ENCODE measurements at places on chromosomes 7 and 10. TPM values are rescaled to one million over a fixed set of nuclear protein-coding genes. Genes with fewer than 3 reads are reported as not detected.
A peak's percentile ranks its signal among the peaks of the same experiment; 100 is the strongest.

Gene GHRHR
- not detected for total RNA-seq

Gene CNPY1
- not detected for total RNA-seq

Gene MNX1
- total RNA-seq = not detected

Gene GSDME
- 17.3 TPM for total RNA-seq

Gene DUSP5
- total RNA-seq = 6.2 TPM

Gene ZMIZ2
- total RNA-seq = 69.4 TPM

Gene MYH16
- total RNA-seq = not detected

Gene MEIG1
- total RNA-seq = 0.69 TPM

Gene H2AZ2
- total RNA-seq = 77.1 TPM

Gene COL17A1
- total RNA-seq = 0.46 TPM

Gene SUN1
- 143 TPM for total RNA-seq

Gene ZPBP
- 0.24 TPM for total RNA-seq

Gene GDF2
- total RNA-seq = not detected

Gene NEUROG3
- total RNA-seq = not detected

Gene GIMAP5
- 3.0 TPM for total RNA-seq

DNA sequence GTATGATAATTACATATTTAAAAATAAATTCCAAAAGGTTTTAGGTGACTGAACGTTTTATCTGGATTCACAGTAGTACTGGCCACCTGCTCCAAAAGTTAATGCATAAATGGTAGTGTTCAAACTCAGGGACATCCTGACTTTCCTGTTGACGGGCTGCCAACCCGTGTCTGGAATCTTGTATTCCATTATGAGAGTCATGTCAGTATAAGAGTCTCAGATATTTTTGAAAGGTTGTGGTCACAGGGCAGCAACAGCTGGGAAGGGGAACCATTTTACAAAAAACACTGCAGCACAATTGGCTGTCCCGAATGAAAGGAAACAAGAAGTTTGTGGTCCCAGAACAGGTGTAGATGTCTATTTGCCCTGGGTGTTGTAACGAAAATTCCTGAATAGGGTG lies 2.8 kb downstream of the TDRD1 start:
- DNase-seq = peak; percentile 20

GRCh38 chr10:4396401-4397283 lies 429.4 kb upstream of the AKR1E2 start:
- no peak for DNase-seq

GRCh38 chr10:125629758-125630376 lies 53.1 kb downstream of the TEX36 start:
- DNase-seq = no peak

DNA sequence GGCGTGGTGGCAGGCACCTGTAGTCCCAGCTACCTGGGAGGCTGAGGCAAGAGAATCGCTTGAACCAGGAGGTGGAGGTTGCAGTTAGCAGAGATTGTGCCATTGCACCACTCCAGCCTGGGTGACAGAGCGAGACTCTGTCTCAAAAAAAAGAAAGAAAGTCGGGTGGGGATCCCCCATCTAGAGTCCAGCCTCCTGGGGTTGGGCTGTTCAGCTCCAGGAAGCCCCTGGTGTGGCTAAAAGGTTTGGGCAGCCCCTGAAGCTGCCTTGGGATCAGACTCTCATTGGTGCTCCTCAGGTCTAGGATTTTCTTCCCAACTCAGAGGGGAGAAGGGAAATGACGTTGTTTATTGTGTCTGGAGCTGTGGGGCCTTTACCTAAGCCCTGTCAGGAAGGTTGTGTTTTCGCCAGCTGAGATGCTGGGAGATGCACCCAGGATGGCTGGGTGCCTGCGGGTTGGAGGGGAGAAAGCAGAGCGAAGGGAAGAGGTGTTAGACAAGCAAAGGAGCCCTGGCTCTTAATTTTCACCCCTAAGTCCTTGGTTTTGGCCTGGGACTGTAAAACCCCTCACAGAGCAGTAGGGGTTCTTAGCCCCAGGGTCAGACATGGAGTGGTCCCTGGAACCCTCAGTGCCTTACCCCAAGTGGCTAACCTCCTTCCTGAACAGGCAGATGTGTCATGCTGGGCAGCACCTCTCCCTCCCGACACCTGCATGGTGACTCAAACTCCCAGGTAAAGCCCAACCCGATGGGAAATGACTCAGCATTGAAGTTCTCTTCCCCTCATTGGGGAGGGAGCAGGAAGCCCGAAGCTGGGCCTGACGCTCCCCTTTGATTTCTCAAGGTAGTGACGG lies 21.1 kb downstream of the PLAU start:
- no peak for DNase-seq

DNA sequence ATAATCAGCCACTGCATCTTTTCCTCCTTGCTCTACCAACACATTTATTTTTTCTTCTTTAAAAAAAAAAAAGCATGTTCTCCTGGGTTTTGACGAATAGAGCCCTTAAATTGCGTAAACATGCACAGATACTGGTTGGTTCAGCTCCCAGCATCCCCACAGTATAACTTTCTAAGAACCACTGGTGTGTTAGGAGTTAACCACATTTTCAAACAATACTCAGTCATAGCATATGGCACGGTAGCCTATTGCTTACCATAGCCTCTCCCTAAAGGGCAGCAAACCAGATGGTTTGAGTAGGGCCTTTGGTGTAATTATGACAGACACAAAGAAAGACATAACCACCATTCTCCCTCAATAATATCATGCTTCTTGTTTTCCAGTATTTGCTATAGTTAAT lies 145.0 kb downstream of the LRRC4 start:
- no peak for DNase-seq

- DNase-seq = no peak
Observed at GRCh38 chr7:37815671-37816371, 32.6 kb upstream of the NME8 start.

DNA sequence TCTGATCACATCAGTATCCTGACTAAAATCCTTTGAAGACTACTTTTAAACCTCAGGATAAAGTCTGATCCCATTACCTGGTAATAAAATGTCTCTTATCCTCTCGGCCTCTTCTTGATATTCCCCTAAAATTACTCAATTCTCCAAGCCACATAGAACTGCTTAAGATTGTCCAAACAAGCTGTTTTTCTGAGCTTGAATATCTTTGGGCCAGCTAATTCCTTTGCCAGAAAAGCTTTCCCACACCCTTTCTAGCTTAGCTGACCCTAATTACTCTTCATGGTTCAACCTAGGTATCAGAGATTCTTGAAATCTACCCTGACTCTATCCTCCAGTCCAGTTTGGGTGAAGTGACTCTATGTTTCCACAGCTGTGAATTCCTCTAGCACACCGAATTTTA lies 328.6 kb downstream of the CRPPA start:
- no peak for DNase-seq

GRCh38 chr7:34655384-34655783 lies 2.6 kb upstream of the NPSR1 start:
- DNase-seq = no peak

DNA sequence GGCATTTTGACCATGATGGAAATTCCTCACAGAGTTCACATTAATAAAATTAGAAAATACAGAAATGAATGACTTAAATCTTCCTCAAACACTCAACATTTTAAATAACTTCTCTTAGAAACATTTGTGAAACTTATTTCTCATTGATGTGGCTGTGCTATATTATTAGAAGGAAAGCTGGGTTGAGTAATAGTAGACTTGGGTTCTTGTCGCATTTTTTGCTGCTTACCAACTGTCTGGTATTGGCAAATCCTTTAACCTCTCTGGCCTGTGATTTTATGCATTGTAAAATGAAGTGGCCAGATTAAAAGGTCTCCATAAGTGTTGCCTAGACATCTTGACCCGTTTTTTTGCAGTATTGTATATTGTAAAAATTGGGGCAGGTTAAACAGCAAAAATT lies 66.5 kb downstream of the VPS50 start:
- no peak for DNase-seq

DNA sequence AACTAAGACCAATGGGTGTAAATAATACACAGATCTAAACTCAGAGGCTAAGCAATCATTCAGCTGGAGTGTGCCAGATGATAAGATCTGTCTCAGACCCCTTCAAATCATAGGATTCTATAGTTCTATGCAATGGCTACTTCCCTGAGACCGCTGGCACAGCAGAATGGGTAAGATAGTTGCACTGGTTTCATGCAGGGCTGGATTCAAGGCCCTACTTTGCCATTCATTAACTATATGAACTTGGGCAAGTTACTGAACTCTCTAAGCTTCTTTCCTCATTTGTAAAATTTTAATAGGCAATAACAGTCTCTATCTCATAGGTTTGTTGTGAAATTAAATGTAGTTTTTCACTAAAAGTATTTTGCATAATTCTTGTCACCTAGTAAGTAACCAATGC lies 62.0 kb downstream of the TFEC start:
- no peak for DNase-seq

DNA sequence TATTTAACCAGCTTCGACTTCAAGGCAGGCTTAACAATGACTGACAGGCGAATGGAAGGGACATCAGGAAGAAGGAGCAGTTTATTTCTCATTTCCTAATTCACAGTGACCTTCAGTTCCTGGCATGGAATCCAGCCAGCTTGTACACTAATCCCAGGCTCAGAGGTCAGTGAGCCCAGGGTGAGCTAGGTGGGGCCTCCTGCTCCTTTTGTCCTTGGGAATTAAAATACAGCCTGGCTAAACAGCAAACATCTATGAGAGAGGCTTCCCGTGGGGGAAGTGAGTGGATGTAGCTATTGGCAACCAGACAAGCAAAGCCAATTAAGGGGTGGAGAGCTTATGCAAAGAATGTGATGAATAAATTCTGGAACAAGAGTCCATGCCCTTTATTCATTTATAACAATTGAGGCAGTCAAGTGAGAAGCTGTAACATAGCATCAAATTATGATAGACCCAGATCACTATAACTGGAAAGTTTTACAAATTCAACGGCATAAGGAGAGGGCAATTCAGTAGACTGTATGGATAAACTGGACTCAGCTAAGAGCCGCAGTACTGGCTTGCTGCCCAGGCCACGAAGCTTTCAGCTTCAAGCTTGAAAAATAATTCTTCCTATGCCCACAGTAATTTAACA lies 57.1 kb downstream of the STK17A start:
- peak; percentile 61 for DNase-seq

DNA sequence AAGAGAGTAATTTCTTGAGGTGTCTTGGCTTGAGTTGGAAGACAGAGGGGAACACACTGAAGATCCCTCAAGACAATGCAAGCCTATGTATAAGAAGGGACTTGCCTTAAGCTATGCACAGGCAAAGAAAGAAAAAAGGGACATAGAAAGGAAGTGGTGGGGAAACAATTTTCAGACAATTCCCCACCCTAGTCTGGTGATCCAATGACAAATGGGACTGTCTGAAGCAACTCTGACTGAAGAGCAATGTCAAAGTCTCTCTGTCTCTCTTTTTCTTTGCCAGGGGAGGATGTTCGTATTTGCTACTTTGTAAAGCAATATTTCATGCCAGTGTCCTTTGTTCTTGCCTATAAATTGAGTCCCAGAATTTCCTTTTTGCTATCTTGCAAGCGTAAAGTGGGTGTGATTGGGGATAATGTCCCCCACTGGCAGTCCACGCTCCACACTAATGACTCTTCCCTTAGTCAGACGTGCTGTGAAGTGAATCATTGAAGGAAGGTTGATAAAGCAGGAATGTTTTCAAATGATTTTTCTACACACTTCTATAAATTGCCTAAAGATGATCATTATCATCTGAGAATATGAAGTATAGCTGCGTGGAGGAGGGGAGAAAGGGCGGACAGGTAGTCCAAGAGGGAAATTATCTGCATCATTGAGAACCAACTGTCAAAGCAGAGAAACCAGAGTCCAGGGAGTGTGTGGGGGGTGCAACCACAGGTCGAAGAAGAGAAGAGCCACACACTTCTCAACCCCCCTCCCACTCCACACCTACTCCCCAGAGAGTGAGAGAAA lies 243.8 kb upstream of the ETV1 start:
- DNase-seq = no peak

DNA sequence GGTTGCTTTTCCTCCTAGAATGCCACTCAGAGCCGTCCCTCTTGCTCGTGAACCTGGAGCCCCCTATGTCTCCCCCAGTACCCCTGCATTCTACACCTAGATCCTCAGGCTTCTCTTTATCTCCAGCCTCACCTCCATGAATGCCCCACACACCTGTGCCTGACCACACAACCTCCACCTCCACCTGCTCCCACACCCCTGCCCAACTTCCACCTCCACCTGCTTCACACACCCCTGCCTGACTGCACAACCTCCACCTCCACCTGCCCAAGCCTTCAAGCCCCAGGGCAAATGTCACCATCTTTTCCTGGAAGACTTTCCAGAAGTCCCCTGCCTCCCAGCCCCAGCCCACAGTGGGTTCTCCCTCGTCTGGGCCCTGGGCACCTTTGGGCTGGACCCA lies 6.9 kb upstream of the LFNG start:
- no peak for DNase-seq

GRCh38 chr10:126905776-126906703 lies 812 bp downstream of the DOCK1 start:
- DNase-seq = peak; percentile 39

DNA sequence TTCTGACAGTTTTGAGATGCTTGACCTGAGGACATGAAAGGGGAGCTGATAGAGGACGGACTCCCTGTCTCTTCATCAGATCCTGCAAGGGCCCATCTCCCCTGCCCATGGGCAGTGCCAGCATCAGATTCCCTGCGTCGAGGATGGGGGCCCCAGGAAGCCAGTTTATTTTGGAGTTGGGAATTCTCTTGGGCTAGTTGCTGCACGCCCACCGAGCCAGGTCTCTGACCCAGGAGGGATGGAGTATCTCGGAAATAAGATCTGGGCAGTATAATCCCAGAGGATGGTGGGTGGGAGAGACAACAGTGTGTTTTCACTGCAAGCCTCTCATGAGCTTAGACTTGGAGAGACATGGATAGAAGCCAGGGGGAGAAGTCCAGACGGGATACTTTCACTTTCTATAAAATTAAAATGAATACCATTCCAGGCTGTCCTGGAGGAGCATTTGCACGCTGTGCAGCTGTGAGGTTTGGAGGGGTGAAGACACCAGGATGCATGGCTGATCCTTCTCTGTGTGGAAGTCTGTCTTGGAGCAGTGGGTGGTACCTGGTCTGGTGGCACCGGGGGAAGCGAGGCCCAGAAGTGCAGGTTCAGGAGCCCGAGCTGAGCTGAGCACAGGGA lies 25.8 kb downstream of the DOCK1 start:
- no peak for DNase-seq

DNA sequence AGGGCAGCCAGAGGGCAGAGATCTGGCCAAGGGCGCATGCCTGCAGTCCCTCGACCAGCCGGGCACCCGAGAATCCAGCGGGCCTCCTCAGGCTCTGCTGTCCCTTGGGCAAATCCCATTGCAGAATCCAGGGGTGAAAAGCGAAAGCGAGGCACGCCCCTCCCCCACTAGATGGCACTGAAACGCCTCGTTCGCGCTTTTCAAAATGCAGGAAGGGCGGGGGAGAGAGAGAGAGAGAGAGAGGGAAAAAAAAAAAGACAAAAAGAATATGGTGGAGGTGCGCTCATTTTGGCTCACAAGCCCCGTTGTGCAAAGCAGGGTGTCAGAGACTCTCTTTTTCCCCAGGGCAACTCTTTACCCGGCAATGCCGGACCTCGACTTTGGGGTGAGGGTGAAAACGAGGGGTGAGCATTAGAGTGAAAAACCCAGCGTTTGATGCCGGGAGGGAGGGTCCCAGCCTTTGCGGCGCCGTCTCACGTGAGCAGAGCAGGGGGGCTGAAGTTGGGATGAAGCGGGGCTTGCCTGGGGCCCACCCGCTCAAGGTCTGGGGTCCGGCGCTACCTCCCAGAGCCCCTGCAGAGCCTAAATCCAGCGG lies 2.5 kb upstream of the TMEM178B start:
- DNase-seq = peak; percentile 48

GRCh38 chr10:29630205-29631048 lies 4.3 kb downstream of the SVIL start:
- DNase-seq = no peak

- no peak for DNase-seq
Observed at GRCh38 chr10:82505009-82505408, 630.0 kb downstream of the NRG3 start.
